ENCODE measurements at places on chromosomes 4 and X.

- no peak for DNase-seq
Observed at GRCh38 chr4:102454981-102455685, 46.0 kb upstream of the NFKB1 start.

DNA sequence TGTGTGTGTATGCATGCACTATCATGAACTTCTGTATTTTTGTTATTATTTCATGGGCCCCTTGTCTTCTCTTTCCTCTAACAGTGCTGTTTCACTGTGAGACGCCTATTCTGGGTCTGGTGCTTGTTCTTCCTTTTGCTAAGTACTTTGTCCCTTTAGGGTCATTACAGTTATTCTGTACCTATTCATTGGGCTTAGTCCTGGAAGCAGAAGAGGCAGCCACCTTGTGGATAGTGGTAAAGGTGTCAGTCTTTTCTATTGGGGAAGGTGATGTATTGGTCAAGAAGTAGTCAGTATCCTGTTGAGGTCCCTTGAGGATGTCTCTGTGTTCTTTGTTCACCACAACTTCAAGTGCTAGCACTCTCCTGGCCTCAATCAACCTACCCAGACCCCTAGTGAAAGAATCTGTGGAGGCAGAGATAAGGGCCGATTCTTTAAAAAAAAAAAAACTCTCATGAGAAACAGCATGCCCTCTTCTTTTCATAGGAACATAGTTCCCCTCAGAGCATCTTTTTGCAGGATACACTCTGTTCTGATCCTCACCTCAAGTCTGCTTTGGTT lies 593.8 kb downstream of the SPRY1 start:
- no peak for DNase-seq

GRCh38 chrX:114715096-114715495 lies 131.2 kb downstream of the HTR2C start:
- no peak for DNase-seq

DNA sequence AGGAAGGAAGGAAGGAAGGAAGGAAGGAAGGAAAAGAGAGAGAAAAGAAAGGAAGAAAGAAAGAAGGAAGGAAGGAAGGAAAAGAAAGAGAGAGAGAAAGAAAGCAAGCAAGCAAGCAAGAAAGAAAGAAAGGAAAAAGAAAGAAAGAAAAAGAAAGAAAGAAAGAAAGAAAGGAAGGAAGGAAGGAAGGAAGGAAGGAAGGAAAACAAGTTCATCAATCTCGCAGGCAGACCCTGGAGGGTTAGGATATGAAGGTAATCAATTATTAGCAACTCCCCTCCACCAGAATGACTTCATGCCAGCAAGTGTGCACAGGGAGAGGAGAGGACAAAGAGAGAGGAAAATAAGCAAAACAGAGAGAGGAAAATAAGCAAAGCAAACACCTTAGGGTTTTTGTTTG lies 80.2 kb downstream of the MTNR1A start:
- DNase-seq, result no peak

- no peak for DNase-seq
Observed at GRCh38 chr4:35506161-35506560, 738.2 kb downstream of the ARAP2 start.

GRCh38 chrX:148567779-148568178 lies 67.4 kb downstream of the AFF2 start:
- no peak for DNase-seq

GRCh38 chrX:24553011-24553410 lies 87.9 kb downstream of the PDK3 start:
- no peak for DNase-seq

DNA sequence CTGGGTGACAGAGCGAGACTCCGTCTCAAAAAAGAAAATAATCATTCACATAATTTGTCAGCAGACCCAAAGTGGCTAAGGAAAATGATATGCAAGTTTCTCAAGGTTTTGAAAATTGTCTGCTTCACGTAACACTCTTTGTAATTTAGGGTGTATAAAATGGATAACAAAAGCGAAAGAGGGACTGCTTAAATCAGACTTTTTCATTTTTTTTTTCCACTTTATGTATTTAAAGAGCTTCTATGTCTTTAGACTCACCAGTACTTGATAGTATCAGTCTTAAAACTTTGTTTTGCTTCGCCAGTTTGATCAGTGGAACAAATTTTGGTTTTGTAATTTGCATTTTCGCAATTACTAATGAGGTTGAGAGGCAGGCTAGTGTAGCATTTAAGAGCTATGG lies 34.6 kb downstream of the USP9X start:
- DNase-seq, result no peak

GRCh38 chrX:19625612-19626011 lies 110.3 kb upstream of the MAP3K15 start:
- DNase-seq, result no peak

DNA sequence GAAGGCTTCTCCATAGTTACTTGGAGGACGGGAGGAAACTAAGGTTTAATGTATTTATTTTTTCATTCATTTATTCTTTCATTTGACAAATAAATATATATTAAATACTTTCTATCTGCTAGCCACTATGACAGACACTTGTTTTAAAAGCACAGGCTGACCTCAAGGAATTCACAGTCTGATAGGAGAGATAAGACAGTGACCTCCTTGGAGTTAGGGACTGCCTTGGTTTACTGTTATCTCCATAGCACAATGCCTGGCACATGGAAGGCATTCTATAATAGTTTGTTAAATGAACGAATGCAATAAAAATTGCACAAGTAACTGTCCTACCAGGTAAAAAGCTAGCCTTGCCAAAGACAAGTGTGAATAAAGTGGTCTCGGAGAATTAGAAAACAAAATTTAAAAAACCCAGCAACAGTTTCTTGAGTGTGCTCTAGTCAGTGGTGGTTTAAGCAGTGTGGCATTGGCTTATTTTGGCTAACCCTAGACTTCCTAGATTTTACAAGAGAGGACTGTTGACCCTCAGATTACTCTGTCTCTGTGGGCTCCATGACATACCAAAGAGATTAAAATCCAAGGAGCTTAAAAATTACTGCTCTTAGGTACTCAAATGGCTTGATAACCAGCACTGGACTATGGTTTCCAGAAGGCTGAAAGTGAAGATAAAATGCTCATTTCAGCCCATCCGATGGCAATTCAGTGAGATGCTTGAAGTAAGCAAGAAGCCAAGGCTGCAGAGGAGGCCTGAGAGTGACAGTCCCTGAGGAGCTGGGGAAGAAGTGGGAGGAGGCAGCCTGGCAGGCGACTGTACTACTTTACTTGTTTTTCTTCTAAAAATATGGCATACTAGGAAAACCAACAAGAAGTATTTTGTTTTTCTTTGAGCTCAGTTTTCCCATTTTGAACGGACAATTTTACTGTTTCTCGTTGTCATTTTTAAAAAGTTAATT lies 9.6 kb downstream of the AFP start:
- DNase-seq, result no peak

DNA sequence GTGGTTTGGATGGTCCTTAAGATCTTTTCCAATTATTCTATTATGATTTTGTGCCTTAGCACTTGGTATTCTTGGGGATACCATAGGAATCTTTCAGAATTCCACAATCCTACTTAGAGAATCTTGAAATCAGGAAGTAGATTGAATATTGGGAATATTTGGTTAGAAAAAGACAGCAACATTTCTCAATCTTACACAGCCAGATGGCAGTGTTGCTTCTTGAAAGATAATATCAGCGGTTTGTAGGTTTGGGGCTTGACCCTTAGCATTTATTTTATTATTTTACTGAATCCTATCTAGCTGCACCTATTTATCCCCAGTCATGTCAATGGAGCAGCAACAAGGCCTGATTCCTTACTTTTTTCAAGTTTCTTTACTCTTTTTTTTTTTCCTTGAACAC lies 28.6 kb downstream of the MAGEB1 start:
- no peak for DNase-seq

DNA sequence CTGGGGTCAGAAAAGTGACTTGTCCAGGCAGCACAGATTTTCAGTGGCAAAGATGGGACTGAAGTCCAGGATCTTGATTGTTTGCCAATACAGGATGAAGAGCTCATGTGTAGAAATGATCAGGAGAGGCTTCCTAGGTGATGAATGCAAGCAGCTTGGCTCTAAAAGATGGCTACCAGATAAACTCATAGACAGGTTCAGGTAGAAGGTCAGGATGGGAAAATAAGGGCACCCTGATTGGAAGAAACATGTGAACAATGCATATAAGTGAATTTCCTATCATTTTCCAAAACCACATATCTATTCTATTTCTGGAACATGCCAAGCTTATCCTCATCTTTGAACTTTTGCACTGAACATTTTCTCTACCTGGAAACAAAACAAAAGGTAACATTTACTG lies 87.7 kb downstream of the FAM13A start:
- DNase-seq, result no peak

DNA sequence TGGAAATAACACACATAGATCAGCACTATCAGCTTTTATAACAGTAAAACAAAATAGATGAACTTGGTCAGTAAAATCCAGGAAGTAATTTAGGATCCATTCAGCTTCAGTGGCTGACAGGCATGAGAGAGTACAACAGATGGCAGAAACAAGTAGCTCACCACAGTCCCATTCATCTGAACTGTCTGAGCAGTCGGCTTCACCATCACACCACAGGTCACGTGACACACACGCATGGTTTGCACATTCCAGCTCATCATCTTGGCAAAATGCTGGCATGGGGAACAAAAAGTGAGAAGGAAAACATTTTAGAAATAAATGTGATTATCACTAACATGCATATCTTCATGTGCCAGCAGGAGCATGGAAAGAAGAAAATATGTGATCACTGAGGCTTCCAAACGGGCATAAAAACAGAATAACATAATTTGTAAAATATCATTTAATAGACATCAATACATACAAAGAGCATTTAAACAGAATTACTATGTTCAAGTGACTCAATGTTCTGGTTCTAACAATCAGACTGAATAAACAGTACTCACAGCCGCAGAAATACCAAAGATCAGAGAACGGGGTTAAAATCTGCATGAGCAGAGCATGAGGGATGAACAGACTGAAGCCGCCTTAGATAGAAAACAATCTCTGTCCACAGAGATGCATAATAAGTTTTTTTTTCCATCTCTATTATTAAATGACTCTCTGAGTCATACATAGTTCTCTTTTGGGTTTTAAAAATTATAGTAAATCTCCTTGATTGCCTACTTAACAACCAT lies 158.1 kb downstream of the ATP10D start:
- no peak for DNase-seq

- no peak for DNase-seq
Observed at GRCh38 chr4:4356106-4357041, 30.5 kb upstream of the NSG1 start.

- DNase-seq, result no peak
Observed at GRCh38 chr4:88975958-88976774, 80.8 kb downstream of the FAM13A start.

DNA sequence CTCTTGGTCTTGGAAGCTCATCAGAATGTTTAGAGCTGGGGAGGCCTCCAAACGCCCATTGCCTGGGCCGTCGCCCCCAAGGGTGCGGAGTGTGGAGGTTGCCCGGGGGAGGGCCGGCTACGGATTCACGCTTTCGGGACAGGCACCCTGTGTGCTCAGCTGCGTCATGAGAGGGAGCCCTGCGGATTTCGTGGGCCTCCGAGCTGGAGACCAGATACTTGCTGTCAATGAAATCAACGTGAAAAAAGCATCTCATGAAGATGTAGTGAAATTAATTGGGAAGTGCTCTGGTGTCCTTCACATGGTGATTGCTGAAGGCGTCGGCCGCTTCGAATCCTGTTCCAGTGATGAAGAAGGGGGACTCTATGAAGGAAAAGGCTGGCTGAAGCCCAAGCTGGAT lies 23.3 kb downstream of the RGS12 start:
- no peak for DNase-seq

- no peak for DNase-seq
Observed at GRCh38 chrX:121479406-121479805, 432.0 kb downstream of the GLUD2 start.

GRCh38 chr4:99847362-99847976 lies 30.8 kb downstream of the DAPP1 start:
- peak; percentile 55 for DNase-seq

DNA sequence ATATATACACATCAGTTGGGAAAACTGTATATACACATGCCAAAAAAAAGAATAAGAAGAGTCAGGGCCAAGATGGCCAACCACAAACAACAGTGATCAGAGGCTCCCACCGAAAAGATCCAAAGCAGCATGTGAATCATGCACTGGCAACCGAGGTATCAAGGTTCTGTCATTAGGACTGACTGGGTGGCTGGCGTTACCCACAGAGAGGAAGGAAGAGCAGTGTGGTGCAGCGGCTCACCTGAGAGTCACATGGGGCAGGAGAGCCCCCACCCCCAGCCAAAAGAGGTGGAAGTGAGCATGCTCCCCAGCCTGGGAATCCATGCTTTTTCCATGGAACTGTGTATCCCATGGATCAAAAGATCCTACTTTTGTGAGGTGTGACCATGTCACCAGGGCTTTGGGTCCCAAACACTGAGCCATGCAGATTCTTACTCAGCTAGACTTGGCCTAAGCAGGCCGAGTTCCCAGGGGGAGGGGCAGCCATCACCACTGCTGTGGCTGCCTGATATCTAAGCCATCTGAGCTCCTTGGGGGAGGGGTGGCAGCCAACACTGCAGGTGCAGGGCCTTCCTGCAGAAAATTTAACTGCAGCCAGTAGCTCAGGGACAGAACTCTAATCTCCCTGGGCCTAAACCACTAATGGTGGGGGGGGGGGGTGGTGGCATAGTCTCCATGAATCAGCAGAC lies 52.8 kb downstream of the P2RY10 start:
- DNase-seq, result no peak

- no peak for DNase-seq
Observed at GRCh38 chr4:158182736-158183135, 9.9 kb upstream of the GASK1B start.

DNA sequence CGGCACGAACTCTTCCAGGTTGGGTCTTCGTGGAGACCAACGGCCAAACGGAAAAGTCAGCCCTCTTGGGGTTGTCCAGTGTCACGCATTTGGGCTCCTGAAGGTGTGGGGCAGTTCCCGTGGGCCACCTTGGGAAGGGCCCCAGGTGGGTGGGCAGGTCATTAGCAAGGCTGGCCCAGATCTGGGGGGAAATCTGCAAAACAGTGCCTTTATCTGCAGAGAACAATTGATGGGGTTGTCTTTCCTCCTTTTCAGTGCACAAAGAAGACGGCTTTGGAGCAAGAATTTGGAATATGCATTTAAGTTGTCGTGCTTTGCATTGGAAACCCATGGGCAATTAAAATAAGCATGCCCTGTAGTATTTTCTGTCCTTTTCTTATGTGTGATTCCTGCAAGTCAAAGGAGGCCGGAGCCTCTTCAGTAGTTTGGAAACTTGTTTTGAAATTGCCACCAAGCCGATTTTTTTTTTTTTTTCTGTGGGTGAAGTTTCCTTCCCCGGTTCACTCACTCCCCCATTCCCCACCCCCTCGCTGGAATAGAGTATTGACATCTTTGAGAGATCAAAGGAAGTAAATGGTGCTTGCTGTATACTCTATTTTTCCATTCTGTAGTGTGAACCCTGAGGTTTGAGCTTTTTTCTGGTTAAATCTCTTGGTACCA lies 9.8 kb downstream of the ZIC3 start:
- DNase-seq, result no peak

DNA sequence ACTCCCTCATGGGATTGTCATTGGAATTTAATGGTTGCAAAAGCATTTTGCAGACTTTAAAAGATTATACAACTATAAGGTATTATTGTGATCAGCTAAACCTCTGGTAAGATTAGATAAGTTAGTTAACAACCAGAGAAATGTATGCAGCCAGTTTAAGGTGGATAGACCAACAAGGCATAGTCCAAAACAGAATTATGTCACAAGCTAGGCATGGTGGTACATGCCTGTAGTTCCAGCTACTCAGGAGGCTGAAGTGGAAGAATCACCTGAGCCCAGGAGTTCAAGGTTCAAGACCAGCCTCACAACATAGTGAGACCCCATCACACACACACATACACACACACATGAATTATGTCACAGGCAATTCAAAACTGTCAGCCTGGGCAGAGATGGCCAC lies 54.7 kb upstream of the KLHL13 start:
- DNase-seq, result no peak

- DNase-seq, result no peak
Observed at GRCh38 chr4:91681091-91681490, 622.7 kb upstream of the GRID2 start.

All from memory B cell (primary cell).